Stimulated activated CD8-positive, alpha-beta memory T cell treated with anti-CD3 and anti-CD28 coated beads, Interleukin-12 subunit alpha, Interleukin-12 subunit beta, amount 100 ng/mL, for 4 hours (primary cell): ENCODE measurements at places on chromosomes 6 and 20.
A peak's percentile ranks its signal among the peaks of the same experiment; 100 is the strongest.

DNA sequence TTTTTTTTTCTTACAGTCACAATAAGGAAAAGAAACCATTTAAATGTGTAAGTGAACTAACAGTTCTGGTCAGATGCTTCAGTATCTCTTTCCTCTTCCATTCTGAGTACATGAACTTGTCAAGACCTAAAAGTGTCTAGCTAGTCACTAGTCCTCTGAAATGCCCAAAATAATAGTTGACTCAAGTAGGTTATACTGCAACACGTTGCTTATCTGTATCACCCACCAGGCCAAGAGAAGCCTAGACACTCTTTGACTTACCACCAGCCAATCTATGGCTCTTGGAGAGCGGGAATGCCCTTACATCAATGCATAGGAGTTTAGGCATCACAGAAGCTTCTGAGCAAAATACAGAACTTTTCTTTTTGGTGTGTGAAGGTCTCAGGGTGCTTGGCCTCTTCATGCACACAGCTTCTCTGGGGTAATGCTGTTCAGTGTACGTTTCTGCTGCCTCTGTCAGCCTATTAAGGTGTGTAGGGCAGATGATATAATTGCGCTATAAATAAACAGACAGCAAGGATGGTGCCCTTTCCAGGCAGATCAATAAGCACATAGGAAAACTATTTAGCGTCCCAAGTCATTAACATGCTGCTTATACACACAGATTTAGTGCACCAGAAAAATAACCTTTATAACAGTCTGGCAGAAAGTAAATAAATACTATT, 7.8 kb upstream of the GFOD1 start:
- no peak for DNase-seq

GRCh38 chr20:5146871-5147592, 20.2 kb downstream of the CDS2 start:
- DNase-seq: no peak

GRCh38 chr20:49694450-49695071, 19.1 kb downstream of the B4GALT5 start:
- no peak for DNase-seq

GRCh38 chr6:133408543-133408942, 167.4 kb downstream of the EYA4 start:
- DNase-seq: no peak

DNA sequence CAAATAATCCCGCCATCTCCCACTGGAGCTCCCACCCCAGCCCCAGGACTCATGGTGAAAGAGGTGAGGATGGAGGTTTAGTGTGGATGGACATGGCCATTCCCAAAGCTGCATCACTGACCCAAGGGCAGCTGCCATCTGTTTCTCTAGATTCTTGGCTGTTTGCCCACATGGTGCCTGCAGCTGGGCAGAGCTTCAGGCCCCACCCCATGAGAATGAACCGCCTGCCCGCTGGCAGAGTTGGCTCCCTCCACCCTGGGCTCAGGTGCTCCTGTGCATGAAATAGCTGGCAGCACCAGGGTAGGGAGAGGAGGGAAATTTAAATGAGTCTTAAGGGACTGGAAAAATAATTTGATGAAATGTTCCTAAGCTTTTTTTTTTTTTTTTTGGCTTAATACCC, 17.4 kb downstream of the SCML4 start:
- DNase-seq: no peak

- no peak for DNase-seq
Measured at GRCh38 chr6:122033564-122034181, 365.8 kb upstream of the HSF2 start.

DNA sequence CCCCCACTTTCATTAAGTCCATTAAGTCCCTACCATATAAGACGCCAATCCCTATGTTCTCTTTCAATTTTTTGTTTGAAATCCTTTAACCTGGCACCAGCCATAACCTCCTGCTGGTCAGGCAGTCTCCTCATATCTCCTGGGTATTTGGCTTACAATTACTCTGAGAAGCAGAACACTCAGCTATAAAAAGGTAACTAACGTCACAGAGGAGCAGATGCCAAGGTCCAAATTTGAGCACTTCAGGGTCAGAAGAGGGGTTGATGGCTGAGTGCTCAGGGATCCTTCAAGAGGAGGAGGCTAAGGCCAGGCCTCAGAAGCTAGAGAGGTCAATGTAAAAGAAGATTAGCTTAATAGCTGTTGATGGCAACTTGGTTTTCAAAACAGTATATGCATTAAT, 22.3 kb upstream of the RCAN2 start:
- DNase-seq: no peak

- no peak for DNase-seq
Measured at GRCh38 chr6:72654071-72654621, 32.3 kb downstream of the KCNQ5 start.

GRCh38 chr6:170238741-170239565, 51.9 kb downstream of the DLL1 start:
- DNase-seq: no peak

- DNase-seq: no peak
Measured at GRCh38 chr6:97963193-97963592, 680.2 kb upstream of the MMS22L start.

GRCh38 chr6:138037009-138037504, 70.2 kb downstream of the PERP start:
- no peak for DNase-seq

- DNase-seq: no peak
Measured at GRCh38 chr6:17967668-17968518, 19.5 kb downstream of the KIF13A start.

- no peak for DNase-seq
Measured at GRCh38 chr6:111070105-111071005, 16.9 kb upstream of the SLC16A10 start.

- DNase-seq: no peak
Measured at GRCh38 chr20:7355051-7355450, 585.2 kb downstream of the HAO1 start.

DNA sequence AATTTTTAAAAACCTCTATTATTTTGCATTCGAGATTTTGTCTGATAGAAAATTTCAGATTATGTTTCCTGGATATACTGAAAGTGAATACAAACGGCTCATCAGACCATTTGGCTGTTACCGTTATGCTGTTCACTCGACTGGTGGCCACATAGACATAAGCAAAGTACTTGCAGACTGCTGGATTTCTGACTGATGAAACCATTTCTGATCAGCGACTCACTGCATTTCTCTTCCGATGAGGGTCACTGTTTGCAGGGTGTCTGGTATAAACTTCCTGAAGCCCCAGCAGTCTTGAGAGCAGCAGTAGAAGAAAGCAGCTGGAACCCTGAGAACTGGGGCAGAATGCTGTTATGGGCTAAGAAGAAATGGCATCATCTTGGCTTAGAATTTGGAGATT, 17.7 kb downstream of the SNX9 start:
- DNase-seq: no peak

- DNase-seq: no peak
Measured at GRCh38 chr6:129818251-129818650, 42.9 kb downstream of the TMEM244 start.

- DNase-seq: no peak
Measured at GRCh38 chr6:119871520-119871919, 522.0 kb upstream of the MAN1A1 start.

- no peak for DNase-seq
Measured at GRCh38 chr20:51311636-51312479, 230.7 kb downstream of the NFATC2 start.

GRCh38 chr6:4777394-4777935, 1.3 kb downstream of the CDYL start:
- DNase-seq: no peak

- DNase-seq: no peak
Measured at GRCh38 chr6:107787589-107787960, 36.5 kb downstream of the SCML4 start.

DNA sequence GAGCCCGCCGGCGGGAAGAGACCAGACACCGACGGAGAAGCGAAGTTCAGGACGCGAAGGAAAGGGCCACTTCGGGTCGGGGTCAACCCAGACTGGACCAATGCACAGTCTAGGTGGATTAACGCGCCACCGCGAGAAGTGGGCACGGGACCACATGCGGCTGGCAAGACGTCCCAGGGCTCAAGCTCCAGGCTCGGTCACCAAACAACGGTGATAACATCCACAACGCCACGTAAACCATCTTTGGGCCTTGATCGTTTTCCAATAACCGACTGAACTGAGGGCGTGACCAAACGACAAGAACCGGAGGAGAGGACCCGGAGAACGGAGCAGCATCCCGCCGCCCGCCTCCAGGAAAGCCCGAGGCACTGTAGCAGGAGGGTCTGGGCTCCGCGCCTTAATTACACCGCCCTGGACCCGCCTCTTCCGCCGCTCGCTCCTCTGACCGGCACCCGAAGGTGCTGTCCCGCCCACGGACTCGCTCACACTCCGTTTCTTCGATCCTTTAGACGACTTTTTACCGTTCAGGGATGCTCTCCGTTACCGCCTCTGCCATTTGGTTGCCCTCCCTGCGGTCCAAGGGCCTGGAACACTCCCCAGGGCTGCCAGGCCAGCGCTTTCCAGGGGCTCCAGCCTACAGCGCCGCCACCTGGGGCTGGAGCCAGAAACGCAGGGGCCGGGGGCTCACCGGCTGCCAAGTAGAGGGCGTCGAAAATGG, 44.1 kb downstream of the DPPA5 start:
- DNase-seq: peak; percentile 29

- no peak for DNase-seq
Measured at GRCh38 chr6:144360401-144360800, 75.3 kb downstream of the UTRN start.

- peak; percentile 35 for DNase-seq
Measured at GRCh38 chr20:62953839-62954703, 1.6 kb downstream of the SLC17A9 start.

- no peak for DNase-seq
Measured at GRCh38 chr6:148128014-148128730, 214.5 kb upstream of the SASH1 start.

DNA sequence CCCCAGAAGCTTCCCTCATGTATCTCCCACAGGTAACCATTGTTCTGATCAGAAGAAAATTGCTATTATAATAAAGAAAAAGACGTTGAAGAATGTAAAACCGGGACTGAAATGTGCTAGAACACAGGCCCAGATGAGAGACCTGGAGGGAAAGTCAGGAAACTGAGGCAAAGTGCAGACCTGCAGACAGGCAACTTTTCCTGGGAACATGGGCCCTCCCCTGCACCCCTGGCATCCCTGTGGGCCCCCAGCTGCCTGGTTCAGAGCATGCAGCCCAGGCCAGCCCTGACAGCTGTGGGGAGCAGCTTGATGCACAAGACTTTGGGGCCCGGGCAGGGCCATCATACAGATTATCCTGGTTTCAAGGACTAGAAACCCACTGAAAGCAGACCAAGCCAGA, 212.2 kb downstream of the CDC5L start:
- DNase-seq: no peak

- DNase-seq: no peak
Measured at GRCh38 chr20:24565835-24566351, 96.5 kb downstream of the SYNDIG1 start.

DNA sequence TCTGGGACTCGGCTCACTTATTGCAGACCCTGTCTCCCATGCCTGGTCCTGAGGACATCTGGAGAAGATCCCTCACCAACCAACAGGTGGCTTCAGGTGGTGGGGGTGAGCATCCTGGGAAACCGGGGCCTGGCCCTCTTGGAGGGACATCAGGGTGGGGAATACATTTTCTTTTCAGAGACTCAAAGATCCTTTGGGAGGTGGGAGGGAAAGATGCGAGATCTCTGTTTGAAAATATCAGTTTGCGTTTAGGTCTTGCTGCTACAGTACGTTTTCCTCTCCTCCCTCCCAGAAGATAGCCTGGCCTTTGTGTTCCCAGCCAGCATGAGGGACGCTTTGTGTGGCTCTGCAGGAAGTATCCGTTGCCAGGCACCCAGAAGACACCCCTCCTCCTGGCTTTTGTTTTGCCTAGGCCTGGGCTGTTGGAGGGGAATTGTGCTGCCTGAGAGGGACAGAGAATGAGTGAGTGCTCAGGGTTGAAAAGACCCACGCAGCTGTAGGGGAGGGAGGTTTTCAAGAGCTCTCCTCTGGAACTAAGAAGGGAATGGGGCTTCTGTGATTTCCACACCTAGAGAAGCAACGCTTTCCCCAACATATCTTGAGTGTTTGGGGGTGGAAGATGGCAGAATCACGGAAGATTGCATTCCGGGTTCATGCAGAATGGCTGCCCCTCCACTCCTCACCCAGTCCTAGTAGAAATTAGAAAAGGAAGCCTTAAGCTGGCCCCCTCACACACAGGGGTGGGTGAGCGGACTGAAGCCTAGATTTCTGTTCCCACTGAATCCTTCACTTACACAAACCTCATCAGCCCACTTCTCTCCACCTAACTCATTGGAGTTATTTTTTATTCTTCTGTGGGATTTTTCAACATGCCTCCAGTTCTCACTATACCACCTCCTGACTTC, 22.0 kb upstream of the SLC2A12 start:
- DNase-seq: no peak

GRCh38 chr6:14763616-14764015, 482.3 kb upstream of the JARID2 start:
- DNase-seq: no peak

DNA sequence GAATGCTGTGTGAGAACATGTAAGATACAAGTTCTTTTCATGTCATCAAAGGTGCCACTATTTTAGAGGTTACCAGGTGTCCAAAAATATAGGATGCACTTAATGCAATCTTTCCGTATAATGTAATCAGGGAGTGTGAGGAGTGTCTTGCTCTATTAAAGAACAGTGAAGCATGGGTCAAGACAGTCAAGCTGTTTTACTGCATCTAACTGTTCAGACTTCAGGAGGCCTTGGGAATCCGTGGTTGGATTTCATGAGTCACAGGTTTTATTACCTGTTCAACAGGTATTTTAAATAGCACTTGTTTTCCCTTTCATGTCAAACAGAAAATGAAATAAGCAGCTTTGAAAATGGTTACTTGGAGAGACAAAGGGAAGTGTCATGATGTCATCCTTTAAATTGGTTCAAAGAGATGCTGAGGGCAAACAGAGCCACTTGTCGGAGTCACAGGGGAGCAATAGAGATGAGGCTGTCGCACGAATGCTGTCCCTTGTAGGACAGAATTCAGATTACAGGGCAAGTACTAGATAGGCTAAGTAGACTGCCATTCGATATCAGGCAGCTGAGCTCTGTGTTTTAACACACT, 621.5 kb downstream of the QKI start:
- no peak for DNase-seq

DNA sequence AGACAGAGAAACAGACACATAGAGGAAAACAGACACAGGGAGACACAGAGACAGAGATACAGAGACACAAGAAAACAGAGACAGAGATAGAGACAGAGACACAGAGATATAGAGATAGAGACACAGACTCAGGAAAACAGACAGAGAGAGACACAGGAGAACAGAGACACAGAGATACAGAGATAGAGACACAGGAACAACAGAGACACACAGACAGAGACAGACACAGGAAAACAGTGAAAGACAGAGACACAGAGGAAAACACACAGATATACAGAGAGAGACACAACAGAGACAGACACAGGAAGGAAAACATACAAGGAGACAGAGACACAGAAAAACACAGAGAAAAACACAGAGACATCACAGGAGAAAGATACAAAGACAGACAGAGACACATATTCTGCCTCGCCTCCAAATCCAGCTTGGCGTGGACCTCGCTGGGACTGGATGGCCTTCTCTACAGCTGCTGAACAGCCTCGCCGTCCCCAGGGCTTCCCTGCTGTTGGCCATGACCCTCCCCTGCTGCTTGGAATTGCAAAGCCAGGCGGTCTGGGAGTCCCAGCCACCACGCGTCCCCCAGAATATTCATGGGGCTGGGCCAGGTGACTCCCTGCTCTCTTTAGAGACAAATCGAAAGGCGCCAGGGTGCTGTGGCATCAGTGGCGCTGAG, 36.8 kb downstream of the NTSR1 start:
- no peak for DNase-seq

GRCh38 chr6:153595903-153596302, 443.1 kb upstream of the OPRM1 start:
- DNase-seq: no peak
